Cardiac septum (tissue), 1 donor: ENCODE measurements at places on chromosomes 4 and X.

GRCh38 chrX:42463706-42464490 lies 314.1 kb downstream of the PPP1R2C start:
- DNase-seq = no peak

DNA sequence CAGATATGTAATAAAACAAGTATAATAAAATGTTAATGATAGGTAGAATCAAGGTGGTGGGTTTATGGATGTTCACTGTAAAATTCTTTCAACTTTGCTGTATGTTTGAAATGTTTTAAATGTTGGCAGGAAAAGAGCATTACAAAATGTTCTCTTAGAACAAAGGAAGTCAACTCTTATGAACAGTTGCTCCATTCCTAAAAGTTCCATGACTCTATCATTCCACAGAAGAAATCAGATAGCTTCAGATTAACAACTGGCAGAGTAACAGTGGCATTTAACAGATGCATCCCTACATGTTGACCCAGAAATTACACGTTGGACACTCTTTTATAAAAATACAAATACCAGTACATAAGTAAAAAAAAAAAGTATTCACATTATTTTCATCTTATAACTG lies 2023.7 kb downstream of the ARAP2 start:
- DNase-seq = no peak

DNA sequence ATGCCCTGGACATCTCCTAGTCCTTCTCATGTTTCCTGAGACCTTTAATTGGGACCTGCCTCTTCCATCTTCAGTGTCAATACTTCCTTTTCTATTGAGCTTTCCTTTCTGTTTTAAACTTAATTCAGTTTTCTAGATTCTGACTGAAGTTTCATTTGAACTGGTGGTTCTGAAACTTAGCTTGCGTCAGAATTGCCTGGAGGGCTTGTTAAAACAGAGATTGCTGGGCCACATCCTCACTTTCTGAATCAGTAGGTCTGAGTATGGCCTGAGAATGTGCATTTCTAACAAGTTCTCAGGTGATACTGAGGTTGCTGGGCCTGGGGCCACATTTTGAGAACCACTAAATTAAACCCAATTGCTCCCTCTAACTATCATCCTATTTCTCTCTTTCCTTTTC lies 152.1 kb upstream of the DGKK start:
- no peak for DNase-seq

GRCh38 chr4:38600575-38600974 lies 63.4 kb upstream of the KLF3 start:
- no peak for DNase-seq

DNA sequence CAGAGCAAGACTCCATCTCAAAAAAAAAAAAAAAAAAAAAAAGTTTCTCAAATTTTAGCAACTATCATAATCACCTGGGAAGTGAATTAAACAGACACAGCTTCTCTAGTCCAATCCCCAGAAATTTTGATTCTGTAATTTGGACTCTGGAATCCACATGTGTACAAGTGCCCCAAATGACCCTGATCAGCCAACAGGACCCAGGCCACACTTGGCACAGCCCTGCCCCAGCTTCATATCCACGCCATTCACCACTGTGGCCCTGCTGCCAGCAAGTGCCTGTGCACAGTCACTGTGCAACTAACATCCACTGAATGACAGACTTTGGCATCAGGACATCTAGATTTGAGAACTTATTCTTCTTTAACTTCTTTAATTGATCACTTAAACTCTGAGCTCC lies 14.1 kb upstream of the CXCL13 start:
- no peak for DNase-seq

- DNase-seq = no peak
Observed at GRCh38 chr4:5082376-5082775, 31.1 kb downstream of the STK32B start.

- no peak for DNase-seq
Observed at GRCh38 chrX:57367649-57368048, 81.1 kb downstream of the FAAH2 start.

GRCh38 chr4:118410138-118410537 lies 57.3 kb upstream of the PRSS12 start:
- DNase-seq = no peak

- no peak for DNase-seq
Observed at GRCh38 chr4:76767983-76768382, 130.0 kb downstream of the SOWAHB start.

DNA sequence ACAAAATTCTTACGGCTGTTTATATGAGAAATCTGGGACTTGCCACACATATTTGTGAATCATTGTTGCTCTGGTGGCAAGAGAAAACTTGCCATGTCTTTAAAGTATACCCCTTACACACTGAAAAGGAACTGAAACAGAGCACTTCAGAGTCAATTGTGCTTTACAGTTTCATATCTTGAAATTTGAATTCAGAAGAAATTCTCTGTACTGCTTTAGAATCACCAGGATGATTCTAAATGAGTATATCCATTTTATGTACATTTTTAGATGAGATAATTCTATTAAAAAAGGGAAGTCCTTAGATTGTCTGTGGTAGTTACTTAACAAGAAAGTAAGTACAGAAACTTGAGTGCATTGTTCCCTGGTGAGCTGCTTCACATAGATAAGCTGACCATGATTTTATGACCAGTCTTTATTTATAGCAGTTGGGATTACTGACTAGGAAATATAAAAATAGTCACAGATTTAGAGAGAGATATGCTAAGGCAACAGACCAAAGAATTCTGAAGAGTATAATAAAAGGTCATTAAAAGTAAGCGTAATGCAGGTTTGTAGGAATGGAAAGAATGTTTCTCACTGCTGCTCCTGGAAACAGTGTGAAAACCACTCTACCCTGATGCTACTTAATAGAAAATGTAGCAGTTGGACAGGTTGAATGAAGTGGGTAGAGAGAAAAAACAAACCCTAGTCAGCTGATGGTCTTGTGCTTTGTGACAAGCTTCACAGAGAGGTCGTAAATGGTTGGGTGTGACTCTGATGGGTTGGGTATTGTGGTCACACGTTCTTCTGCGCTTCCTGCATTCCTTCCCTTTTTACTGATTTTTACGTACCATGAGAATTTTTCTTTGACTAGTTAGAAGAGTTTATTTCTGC lies 41.0 kb downstream of the FNIP2 start:
- DNase-seq = no peak

GRCh38 chr4:48340276-48340964 lies 909 bp upstream of the SLAIN2 start:
- DNase-seq = no peak

DNA sequence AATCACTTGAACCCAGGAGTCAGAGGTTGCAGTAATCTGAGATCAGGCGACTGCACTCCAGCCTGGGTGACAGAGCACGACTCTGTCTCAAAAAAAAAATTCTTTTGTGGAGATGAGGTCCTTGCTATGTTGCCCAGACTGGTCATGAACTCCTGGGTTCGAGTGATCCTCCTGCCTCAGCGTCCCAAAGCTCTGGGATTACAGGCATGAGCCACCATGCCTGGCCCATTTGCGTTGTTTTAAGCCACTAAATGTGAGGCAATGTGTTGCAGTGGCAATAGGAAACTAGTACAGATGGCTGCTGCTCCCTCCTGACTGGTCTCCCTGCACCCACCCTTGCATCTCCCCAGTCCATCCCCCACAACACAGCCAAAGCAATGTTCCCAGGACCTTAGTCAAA lies 40.0 kb upstream of the APLN start:
- DNase-seq = no peak

- no peak for DNase-seq
Observed at GRCh38 chrX:101677028-101677427, 17.4 kb upstream of the ARMCX2 start.

- DNase-seq = no peak
Observed at GRCh38 chrX:39577985-39578869, 519.5 kb downstream of the BCOR start.

- DNase-seq = no peak
Observed at GRCh38 chrX:151099001-151099400, 77.4 kb upstream of the GPR50 start.

GRCh38 chrX:124194901-124195300 lies 137.6 kb upstream of the TEX13D start:
- no peak for DNase-seq

- DNase-seq = no peak
Observed at GRCh38 chr4:95358421-95358820, 190.4 kb downstream of the UNC5C start.

DNA sequence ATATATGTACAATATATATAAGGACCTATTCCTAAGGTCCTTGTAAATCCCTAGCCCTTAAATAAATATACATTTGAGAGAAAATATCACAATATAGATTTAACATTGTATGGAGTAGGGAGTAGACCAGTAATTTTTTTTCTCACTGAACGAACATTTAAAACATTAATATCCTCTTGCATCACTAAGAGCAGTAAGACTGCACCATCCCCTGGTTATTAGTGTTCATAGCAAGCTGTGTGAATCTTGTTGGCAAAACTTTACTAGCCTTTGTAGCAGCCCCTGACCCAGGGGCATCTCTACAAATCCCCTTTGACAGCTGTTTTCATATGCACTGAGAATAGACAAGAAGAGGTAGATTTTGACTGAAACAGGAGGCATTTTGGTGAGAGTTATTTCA lies 146.5 kb downstream of the IL1RAPL2 start:
- DNase-seq = no peak

DNA sequence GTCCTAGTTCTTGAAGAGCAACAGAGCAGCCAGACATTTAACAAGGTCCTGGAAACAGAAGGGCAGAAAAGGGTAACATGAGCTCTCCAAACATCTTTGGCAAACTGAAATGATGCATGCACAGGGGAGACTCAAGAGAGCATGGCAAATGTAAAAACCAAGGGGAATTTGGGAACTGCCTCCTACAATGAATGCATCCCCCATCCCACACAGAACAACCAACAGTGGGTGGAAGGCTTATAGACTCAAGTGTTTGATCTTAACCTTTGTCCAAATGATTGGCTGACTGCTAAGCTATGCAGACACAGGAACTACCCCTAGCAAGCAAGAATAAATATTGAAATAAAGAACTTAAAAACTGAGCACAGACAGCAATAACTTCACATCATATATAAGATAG lies 74.4 kb downstream of the CENPC start:
- no peak for DNase-seq

- DNase-seq = no peak
Observed at GRCh38 chrX:33726281-33727160, 405.6 kb downstream of the FAM47A start.

- DNase-seq = no peak
Observed at GRCh38 chr4:74874753-74875367, 58.1 kb upstream of the PARM1 start.

- DNase-seq = peak; percentile 70
Observed at GRCh38 chrX:40167850-40168479, 70.2 kb upstream of the BCOR start.

DNA sequence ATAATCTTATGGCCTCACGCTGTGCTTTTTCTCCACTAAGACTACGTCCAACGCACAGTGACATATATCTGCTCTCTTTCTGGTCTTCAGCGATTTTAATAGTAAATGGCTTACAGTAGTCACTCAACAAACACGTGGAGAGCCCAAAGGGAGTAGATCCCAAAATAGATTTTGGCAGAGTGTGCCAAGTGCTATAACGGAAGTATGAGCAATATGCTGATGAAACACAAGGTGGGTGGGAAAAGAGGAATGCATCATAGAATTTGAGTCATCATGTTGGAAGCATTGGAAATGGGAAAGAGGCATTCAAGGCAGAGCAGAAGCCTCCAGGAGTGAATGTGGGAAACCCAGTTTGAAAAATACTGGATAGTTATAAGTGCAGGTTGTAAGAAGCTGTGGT lies 129.1 kb upstream of the LDB2 start:
- no peak for DNase-seq

DNA sequence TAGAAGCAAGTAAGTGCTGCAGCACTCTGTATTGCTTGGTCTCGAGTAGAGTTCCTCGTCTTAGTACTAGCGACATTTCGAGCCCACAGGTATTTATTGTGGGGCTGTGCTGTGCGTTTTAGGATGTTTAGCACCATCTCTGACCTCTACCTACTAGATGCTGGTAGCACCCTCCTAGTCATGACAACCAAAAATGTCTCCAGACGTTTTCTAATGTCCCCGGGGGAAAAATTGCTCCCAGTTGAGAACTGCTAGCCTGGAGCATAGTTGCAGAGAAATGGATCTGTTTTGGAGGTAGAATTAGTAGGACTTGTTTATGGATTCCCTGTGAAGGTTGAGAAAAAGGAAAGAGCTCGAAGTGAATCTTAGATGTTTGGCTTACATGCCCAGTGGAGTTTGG lies 287.2 kb downstream of the TENM3 start:
- DNase-seq = no peak

DNA sequence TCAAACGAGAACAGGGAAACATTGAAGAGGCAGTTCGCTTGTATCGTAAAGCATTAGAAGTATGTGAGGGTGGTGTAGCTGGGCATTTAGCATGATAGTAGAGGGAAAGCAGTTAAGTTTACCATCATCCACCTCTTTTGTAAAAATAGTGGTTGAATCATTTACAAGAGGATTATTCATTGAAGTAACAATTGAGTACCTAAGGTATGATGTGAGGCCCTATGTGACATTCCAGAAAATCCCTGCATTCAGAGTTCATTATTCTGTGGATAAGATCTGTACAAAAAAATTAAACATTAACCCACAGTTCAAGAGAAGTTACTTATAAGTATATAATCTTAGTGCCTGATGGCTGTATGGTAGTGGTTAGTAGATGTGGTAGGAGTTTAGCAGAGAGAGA lies 22.2 kb upstream of the GCNA start:
- DNase-seq = no peak

- no peak for DNase-seq
Observed at GRCh38 chr4:182015893-182016292, 227.3 kb upstream of the TENM3 start.

GRCh38 chr4:93480452-93480851 lies 348.1 kb upstream of the ATOH1 start:
- DNase-seq = no peak

DNA sequence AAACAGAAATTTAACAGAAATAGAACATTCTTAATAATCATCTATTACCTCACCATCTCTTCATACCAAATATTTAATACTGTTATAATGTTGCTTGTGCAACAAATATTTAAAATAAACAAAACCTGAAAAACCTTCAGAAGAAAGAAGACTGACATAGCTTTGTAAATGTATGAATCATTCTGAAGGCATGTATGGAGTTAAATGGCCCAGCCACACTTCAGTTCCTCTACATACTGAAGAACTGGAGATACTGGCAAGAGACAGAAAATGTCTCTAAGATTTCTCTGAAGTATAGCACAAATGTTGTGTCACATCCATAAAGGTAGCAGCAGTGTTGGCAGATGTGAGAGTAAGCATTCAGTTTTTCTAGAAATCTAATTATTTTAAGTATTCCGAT lies 275.3 kb upstream of the FGF13 start:
- no peak for DNase-seq

DNA sequence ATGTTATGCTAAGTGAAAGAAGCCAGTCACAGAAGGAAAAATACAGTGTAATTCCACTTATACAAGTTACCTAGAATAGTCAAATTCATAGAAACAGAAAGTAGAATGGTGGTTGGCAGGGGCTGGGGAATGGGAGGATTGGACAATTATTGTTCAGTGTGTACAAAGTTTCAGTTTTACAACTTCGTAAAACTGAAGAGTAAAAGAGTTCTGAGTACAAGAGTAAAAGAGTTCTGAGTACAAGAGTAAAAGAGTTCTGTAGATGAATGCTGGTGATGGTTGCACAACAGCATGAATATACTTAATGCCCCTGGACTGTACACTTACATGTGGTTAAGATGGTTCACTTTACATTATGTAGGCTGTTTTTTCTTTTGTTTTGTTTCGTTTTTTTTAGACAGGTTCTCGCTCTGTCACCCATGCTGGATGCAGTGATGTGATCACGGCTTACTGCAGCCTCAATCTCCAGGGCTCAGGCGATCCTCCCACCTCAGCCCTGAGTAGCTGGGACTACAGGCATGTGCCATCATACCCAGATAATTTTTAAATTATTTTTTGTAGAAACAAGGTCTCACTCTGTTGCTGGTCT lies 230.9 kb downstream of the SOWAHB start:
- no peak for DNase-seq

GRCh38 chr4:157994863-157995262 lies 178.0 kb downstream of the GASK1B start:
- DNase-seq = no peak
